A673 (cell line): ENCODE measurements at places on chromosomes 3 and 15. TPM values are rescaled to one million over a fixed set of nuclear protein-coding genes. Genes with fewer than 3 reads are reported as not detected.

RTP4 gene
- total RNA-seq = not detected in 2 replicates

TMIE gene
- total RNA-seq = 0.17 TPM in 1 of 2 replicates, not detected in the other

ZBED2 gene
- not detected in 2 replicates for total RNA-seq

MEGF11 gene
- 0.09 and 0.43 TPM in 2 replicates for total RNA-seq

IL17RE gene
- 2.3 and 2.6 TPM in 2 replicates for total RNA-seq

NPAP1 gene
- not detected in 2 replicates for total RNA-seq

PARP6 gene
- 68.0 and 71.4 TPM in 2 replicates for total RNA-seq

PLSCR5 gene
- total RNA-seq = not detected in 2 replicates

CTDSPL gene
- total RNA-seq = 13.2 and 14.0 TPM in 2 replicates

TLR9 gene
- not detected in 2 replicates for total RNA-seq

LMCD1 gene
- total RNA-seq = 4.3 and 4.5 TPM in 2 replicates
